ENCODE measurements at places on chromosomes 3 and 15.

DNA sequence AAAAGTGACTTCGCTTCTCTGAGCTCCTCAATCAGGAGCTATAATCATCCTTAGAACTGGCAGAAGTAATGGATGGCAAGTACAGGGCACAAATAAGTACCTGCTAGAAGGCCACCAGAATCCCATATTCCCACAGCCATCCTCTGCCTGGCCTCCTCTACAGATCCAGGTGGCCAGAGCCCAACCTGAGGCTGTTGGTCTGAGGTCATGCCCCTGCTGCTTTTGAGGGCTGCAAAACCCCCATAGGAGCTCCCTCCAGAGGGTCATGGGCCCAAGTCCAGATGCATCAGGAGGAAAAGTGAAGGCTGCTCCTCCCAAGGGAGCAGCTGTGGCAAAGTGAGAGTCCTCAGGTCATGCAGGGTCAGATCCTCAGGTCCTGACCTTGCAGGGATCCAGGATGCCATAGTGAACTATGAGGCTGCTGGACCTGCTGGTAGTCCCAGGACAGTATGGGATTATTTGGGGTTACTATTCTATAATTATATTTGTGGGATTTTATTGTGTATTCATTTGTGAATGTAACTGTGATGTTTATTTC is 3.0 kb upstream of the PLCD1 start:
- DNase-seq, result no peak

- DNase-seq, result no peak
Observed at GRCh38 chr3:47267490-47267824, 15.1 kb downstream of the KIF9 start.

DNA sequence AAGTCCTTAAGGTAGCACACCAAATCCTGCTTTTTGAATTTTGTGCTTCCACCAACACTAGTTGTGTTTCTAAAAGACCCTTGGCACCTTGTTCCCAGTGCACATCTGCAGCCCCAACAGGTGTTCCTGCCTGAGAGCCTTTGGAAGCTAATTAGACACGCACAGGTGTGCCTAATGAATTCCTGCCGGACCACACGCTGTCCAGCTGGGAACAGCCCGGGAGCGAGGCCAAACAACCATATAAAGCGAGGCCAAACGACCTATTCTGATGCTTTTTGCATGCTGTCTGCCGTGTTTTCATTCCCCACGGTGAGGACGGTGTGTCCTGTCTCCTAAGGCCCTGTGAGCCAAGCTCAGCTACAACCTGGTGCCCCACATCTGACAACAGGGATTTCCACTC is 99.5 kb downstream of the ATG7 start:
- DNase-seq, result no peak

GRCh38 chr3:35487376-35487775 is 151.9 kb upstream of the ARPP21 start:
- DNase-seq, result no peak

- no peak for DNase-seq
Observed at GRCh38 chr15:60591496-60592370, 112.8 kb upstream of the ICE2 start.

- DNase-seq, result no peak
Observed at GRCh38 chr3:156670077-156670476, 4.3 kb upstream of the TIPARP start.

GRCh38 chr3:106115557-106115956 is 246.7 kb upstream of the CBLB start:
- no peak for DNase-seq

GRCh38 chr3:193605876-193606275 is 12.9 kb downstream of the OPA1 start:
- peak; percentile 45 for DNase-seq

GRCh38 chr15:75178171-75178937 is 23.3 kb upstream of the C15orf39 start:
- no peak for DNase-seq

- DNase-seq, result no peak
Observed at GRCh38 chr3:186814100-186814499, 7.8 kb upstream of the RFC4 start.

GRCh38 chr3:28547677-28548076 is 199.1 kb upstream of the AZI2 start:
- DNase-seq, result no peak

- DNase-seq, result no peak
Observed at GRCh38 chr15:29731865-29732264, 90.4 kb downstream of the TJP1 start.

GRCh38 chr15:65818927-65819562 is 27.0 kb upstream of the DENND4A start:
- DNase-seq, result no peak

DNA sequence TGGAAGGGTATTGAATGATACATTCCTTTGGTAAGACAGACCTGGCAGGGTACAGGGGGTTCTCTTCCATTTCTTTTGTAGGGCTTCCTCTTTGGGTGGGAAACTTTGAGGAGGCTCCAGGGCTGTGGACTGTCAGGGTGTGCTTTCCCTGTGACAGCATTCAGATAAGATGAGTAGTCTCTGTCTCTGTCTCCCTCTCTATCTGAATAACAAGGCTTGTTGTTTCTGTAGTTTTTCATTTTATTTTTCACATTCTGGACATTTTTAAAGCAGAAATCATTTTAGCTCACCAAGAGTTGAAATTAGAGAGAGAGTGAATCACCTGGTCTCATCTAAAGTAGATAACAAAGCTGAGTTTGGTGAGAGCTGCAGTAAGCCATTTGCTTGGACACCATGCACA is 100.8 kb upstream of the TPM1 start:
- DNase-seq, result no peak

DNA sequence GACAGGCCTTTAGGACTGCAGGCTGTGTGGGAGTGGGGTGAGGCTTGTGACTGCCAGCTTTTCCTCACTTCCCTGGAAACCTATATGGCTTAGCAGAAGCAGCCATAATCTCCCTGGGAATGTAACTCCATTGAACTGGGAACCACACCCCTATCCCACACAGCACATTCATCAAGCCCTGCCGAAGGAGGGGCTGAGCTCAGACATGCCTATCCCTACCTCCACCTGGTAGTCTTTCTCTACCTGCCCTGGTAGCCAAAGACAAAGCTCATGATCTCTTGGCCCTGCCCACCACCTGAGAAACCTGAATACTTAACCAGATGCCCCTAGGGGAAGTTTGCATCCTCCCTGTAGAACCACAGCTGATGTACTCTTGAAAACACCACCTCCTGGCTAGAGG is 219.8 kb downstream of the UNC13C start:
- no peak for DNase-seq

GRCh38 chr15:29156521-29156920 is 113.1 kb downstream of the NSMCE3 start:
- DNase-seq, result no peak

GRCh38 chr3:188778091-188778852 is 393.5 kb upstream of the TPRG1 start:
- DNase-seq, result no peak

GRCh38 chr15:77219841-77220240 is 148.9 kb upstream of the TSPAN3 start:
- no peak for DNase-seq

DNA sequence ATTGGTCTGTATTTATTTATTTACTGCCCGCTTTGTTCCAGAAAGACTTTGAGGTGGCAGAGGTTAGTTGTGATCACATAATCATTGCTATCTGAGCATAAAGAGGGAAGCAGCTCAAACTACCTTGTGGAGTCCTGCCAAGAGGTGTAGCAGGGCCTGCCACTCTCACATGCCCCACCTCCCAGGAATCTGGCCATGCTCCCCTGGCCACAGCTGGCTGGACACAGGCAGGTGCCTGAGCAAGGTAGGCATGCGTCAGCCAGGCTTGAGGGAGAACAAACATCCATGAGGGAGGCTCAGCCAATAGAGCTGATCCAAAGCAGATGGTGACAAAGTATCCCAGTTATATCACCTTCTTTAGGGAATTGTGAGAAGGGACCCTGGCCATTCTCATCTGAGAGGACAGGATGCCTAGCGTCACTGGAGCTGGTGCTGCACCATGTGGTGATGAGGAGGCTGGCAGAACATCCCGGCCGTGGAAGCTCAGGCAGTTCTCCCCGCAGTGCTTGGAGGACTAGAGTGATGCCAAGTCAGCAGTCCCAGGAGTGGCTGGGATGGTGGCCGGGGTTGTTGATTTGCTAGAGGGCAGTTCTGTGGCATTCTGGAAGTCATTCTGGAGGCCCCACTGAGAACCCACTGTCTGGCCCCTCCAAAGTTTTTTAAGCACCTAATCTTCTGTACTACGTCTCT is 6.8 kb upstream of the POLG start:
- DNase-seq, result no peak

- no peak for DNase-seq
Observed at GRCh38 chr15:65408324-65409035, 14.3 kb downstream of the IGDCC4 start.

DNA sequence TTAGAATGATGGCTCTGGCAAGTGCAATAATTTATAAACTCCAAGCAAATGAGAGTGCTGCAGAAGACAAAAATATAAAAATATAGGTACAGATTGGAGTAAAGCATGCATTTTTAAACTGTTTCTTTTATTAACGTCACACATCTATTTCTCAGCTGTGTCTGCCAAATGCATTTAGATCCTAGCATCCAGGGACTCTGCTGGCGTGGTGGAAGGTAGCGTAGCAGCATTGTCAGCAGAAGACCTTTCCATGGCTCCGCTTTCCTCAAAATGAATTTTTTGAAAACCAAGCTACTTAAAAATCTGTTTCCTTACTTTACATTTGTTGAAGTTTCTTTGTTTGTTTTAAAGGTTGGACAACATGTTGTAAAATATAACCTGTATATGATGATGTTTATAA is 16.3 kb upstream of the ATP10A start:
- DNase-seq, result no peak

- DNase-seq, result no peak
Observed at GRCh38 chr3:46655271-46655670, 38.2 kb downstream of the ALS2CL start.

- DNase-seq, result no peak
Observed at GRCh38 chr15:55515491-55515890, 7.5 kb upstream of the DNAAF4 start.

- no peak for DNase-seq
Observed at GRCh38 chr3:130423064-130423463, 77.6 kb downstream of the COL6A5 start.

DNA sequence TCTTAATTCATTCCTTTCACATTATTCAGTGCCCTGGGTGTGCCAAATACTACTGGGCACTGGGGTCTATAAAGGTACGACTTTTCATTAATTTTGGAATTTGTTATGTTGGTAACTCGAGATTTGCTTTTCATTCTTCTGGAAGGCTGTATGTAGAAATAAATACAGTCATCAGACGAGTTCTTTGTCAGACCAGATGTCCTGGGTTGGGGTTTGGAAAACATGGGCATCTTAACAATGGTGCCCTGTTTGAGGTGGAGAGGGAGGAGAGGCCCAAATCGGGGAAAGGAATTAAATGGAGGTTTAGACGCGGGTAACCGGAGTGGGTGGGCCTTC is 662 bp upstream of the GLCE start:
- DNase-seq, result no peak

- no peak for DNase-seq
Observed at GRCh38 chr3:151962912-151963311, 89.5 kb downstream of the SUCNR1 start.

Data from activated T-cell treated with anti-CD3 and anti-CD28 coated beads for 4 hours (primary cell).